K562 (cell line): ENCODE measurements at places on chromosomes 1 and 21. TPM values are rescaled to one million over a fixed set of nuclear protein-coding genes. Genes with fewer than 3 reads are reported as not detected.

Gene SYPL2
- 0.20 and 0.22 TPM in 2 replicates for total RNA-seq

Gene AKR7A2
- total RNA-seq: 71.7 and 74.4 TPM in 2 replicates

Gene CD53
- 68.2 and 79.5 TPM in 2 replicates for total RNA-seq

Gene RHD
- total RNA-seq: 17.5 and 17.8 TPM in 2 replicates

Gene HMCN1
- total RNA-seq: 0.13 and 0.16 TPM in 2 replicates

Gene TACSTD2
- total RNA-seq: 0.16 and 0.31 TPM in 2 replicates

Gene OR2L8
- total RNA-seq: not detected in 2 replicates

Gene KRTAP10-11
- not detected in 2 replicates for total RNA-seq

Gene ACTL8
- 2.1 and 2.7 TPM in 2 replicates for total RNA-seq

Gene KRTAP21-2
- total RNA-seq: not detected in 2 replicates

Gene TXNIP
- 257 and 263 TPM in 2 replicates for total RNA-seq

Gene SOX13
- 0.25 and 0.35 TPM in 2 replicates for total RNA-seq

Gene TDRD5
- total RNA-seq: 0.07 and 0.33 TPM in 2 replicates

Gene ARHGEF16
- 0.98 and 1.2 TPM in 2 replicates for total RNA-seq

Gene DMRTA2
- total RNA-seq: not detected in 2 replicates

Gene SHISAL2A
- 0.11 TPM in 1 of 2 replicates, not detected in the other for total RNA-seq

Gene CACNA1S
- not detected in 2 replicates for total RNA-seq

Gene TTC22
- total RNA-seq: not detected in 2 replicates

Gene LEFTY1
- 0.20 and 0.24 TPM in 2 replicates for total RNA-seq

Gene GBP7
- total RNA-seq: not detected in 2 replicates

Gene ADGRL2
- total RNA-seq: 0.13 and 0.40 TPM in 2 replicates

Gene EXO1
- total RNA-seq: 101 and 107 TPM in 2 replicates

Gene RCSD1
- 41.5 and 50.9 TPM in 2 replicates for total RNA-seq

Gene SH2D5
- total RNA-seq: 0.11 TPM in 1 of 2 replicates, not detected in the other

Gene OR10J1
- total RNA-seq: not detected in 2 replicates

Gene PLPP3
- total RNA-seq: 0.16 and 0.36 TPM in 2 replicates

Gene EFCAB7
- 3.5 and 4.3 TPM in 2 replicates for total RNA-seq

Gene PLEKHA6
- 0.29 and 0.33 TPM in 2 replicates for total RNA-seq

Gene SLC44A5
- total RNA-seq: 1.9 and 2.1 TPM in 2 replicates

Gene ETV3L
- total RNA-seq: not detected in 2 replicates

Gene LCA5L
- 2.7 and 2.9 TPM in 2 replicates for total RNA-seq

Gene KRTAP19-3
- not detected in 2 replicates for total RNA-seq

Gene DAB1
- not detected in 2 replicates for total RNA-seq

Gene MYOG
- not detected in 2 replicates for total RNA-seq

Gene MIER1
- 23.1 and 23.7 TPM in 2 replicates for total RNA-seq

Gene GNG12
- 3.7 and 4.1 TPM in 2 replicates for total RNA-seq

Gene FABP3
- not detected in 2 replicates for total RNA-seq

Gene FBXO2
- 1.4 and 1.7 TPM in 2 replicates for total RNA-seq

Gene PCAT6
- total RNA-seq: 2.4 and 2.5 TPM in 2 replicates

Gene CD1C
- not detected in 2 replicates for total RNA-seq

Gene PTGFR
- total RNA-seq: 0.04 TPM in 1 of 2 replicates, not detected in the other

Gene TMEM269
- total RNA-seq: 0.27 and 0.34 TPM in 2 replicates

Gene IGSF3
- total RNA-seq: 14.4 and 15.0 TPM in 2 replicates

Gene S100A16
- total RNA-seq: 3.2 and 4.3 TPM in 2 replicates

Gene TNFRSF18
- 0.27 TPM in 1 of 2 replicates, not detected in the other for total RNA-seq

Gene CELA3A
- total RNA-seq: 5.4 and 5.7 TPM in 2 replicates

Gene SLC25A34
- 0.13 and 0.16 TPM in 2 replicates for total RNA-seq

Gene AGMAT
- 0.07 TPM in 1 of 2 replicates, not detected in the other for total RNA-seq

Gene KIF26B
- total RNA-seq: 0.02 and 0.07 TPM in 2 replicates

Gene FH
- total RNA-seq: 208 and 211 TPM in 2 replicates

Gene CR1
- 0.20 and 0.47 TPM in 2 replicates for total RNA-seq

Gene SRSF11
- total RNA-seq: 143 and 159 TPM in 2 replicates

Gene SMYD2
- 33.6 and 36.5 TPM in 2 replicates for total RNA-seq

Gene LRRC7
- total RNA-seq: 0.49 and 0.60 TPM in 2 replicates
